Melanocyte of skin (primary cell): ENCODE measurements at places on chromosomes 6 and 20. TPM values are rescaled to one million over a fixed set of nuclear protein-coding genes. Genes with fewer than 3 reads are reported as not detected.

RAB23 gene
- 14.7 and 16.0 TPM in 2 replicates for total RNA-seq

TOMM34 gene
- 16.5 and 16.7 TPM in 2 replicates for total RNA-seq

SYNDIG1 gene
- total RNA-seq, result under 0.01 TPM in 1 of 2 replicates, not detected in the other

PSORS1C2 gene
- total RNA-seq, result not detected in 2 replicates

ZNF165 gene
- total RNA-seq, result 0.36 and 0.69 TPM in 2 replicates

OR2J3 gene
- not detected in 2 replicates for total RNA-seq

TINAG gene
- not detected in 2 replicates for total RNA-seq

SPEF1 gene
- under 0.01 TPM in 1 of 2 replicates, not detected in the other for total RNA-seq

SLC17A3 gene
- total RNA-seq, result not detected in 2 replicates

SIRPD gene
- not detected in 2 replicates for total RNA-seq

DPPA5 gene
- total RNA-seq, result not detected in 2 replicates

LY6G6C gene
- total RNA-seq, result not detected in 2 replicates

PRDM1 gene
- total RNA-seq, result 0.33 and 1.1 TPM in 2 replicates

ULBP2 gene
- total RNA-seq, result 0.69 and 1.1 TPM in 2 replicates

GMNN gene
- total RNA-seq, result 23.7 and 29.4 TPM in 2 replicates

CLVS2 gene
- total RNA-seq, result not detected in 2 replicates

EDN1 gene
- not detected in 2 replicates for total RNA-seq

TP53TG5 gene
- not detected in 2 replicates for total RNA-seq

DDO gene
- total RNA-seq, result not detected in 2 replicates

SF3B5 gene
- total RNA-seq, result 156 and 187 TPM in 2 replicates

ZBTB46 gene
- total RNA-seq, result under 0.01 and 1.1 TPM in 2 replicates

C6orf163 gene
- 2.0 and 3.7 TPM in 2 replicates for total RNA-seq

COL19A1 gene
- 14.3 and 18.3 TPM in 2 replicates for total RNA-seq

JAG1 gene
- total RNA-seq, result 23.1 and 63.6 TPM in 2 replicates

MUCL3 gene
- not detected in 2 replicates for total RNA-seq

MYLK2 gene
- total RNA-seq, result 0.34 TPM in 1 of 2 replicates, not detected in the other

C4A gene
- 1.4 and 2.2 TPM in 2 replicates for total RNA-seq

FRMD1 gene
- not detected in 2 replicates for total RNA-seq

KIF25 gene
- not detected in 2 replicates for total RNA-seq

BHLHE23 gene
- total RNA-seq, result not detected in 2 replicates

RSPH9 gene
- total RNA-seq, result 0.31 and 0.33 TPM in 2 replicates

ARMC2 gene
- 1.7 and 3.4 TPM in 2 replicates for total RNA-seq

HLA-DPA1 gene
- total RNA-seq, result 15.6 and 42.0 TPM in 2 replicates

PKIB gene
- total RNA-seq, result 20.7 and 23.1 TPM in 2 replicates

RIMS4 gene
- not detected in 2 replicates for total RNA-seq

CST8 gene
- not detected in 2 replicates for total RNA-seq

AVP gene
- not detected in 2 replicates for total RNA-seq

ID1 gene
- 0.31 and 0.33 TPM in 2 replicates for total RNA-seq

STK38 gene
- 17.6 and 18.7 TPM in 2 replicates for total RNA-seq
